ENCODE measurements at places on chromosomes 4 and X.

DNA sequence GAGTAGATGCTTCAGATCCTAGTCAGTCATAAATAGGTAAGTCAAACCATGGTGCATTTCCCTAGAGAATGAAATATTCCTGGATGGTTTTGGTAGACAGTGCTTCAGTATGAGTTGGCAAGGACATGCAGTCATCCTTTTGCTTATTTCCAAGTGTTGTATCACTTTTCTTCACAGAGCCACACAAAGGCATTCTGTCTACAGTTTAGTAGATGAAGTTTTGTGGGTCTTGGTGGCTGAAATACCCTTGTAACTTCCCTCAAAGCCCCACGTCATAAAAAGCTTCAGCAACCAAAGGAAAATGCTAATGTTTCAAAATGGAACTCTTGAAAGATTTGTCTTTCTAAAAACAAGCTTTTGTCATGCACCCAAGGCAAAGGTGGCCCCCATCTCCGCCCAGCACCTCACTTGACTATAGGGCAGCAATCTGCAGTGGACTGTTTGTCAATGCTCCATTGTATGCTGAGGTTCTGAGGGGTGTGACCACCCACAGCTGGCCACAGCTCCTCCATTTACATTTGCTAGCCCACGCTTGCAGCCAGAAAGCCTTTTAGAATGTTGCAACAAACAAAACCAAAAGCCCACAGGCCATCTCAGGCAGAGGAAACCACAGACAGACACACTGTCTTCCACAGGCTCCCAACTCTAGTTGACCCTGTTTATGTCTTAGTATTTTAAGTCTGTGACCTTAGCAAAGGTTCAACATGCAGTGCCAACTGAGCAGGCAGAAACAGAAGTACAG is 87.1 kb upstream of the FAM9C start:
- DNase-seq = no peak

DNA sequence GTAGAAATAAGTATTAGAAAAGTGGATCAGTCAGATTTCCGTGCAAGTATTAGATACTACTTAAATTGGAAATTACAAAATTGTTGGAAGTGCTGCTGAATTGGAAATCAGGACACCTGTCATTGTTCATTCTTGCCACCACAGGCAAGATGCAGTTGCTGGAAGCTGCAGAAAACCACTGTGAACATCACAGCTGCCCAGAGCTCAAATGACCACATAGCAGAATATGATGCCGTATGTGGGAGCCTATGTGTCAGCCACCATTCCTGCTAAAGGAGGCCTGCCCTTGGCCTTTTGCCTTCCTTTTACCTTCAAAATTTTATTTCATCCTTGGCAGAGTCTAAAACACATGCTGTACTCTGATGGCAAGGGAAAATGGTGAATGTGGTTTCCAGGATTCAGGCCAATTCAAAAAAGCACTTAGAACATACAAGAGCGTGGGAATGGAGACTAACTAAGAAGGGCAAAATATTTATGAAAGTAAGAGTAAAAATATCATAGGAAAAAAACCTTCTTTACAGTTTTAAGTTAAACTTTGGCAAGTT is 1005.5 kb upstream of the GRID2 start:
- no peak for DNase-seq

DNA sequence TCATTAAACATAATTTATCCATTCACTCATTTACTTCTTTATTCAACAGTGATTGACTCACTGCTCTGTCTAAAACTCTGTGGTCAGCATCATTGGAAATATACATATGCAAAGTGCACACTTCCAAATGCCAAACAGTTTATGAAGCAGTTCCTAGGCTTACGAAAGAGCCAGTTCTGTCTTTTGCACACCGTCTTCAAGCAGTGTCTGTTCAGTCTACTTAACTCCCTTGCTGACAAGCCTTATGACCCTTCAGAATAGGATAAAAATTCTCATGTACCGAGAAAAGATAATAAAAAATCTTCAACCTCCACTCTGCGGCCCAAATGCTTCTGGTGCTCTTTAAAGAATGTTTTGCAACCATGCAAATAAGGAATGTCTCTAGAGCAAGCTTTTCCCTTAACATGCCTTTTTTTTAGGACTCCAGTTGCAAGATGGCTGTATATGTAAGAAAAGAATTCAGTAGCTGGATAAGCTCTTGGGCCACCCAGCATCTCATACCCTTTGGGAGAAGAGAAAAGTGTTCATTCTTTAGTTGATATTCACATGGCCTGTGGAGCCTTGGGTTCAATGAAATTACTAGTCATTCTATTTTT is 1037.0 kb upstream of the SLIT2 start:
- no peak for DNase-seq

GRCh38 chr4:102569200-102569599 is 68.0 kb downstream of the NFKB1 start:
- no peak for DNase-seq

GRCh38 chr4:126976850-126977632 is 655.7 kb upstream of the INTU start:
- no peak for DNase-seq

- DNase-seq = no peak
These were observed 2254.4 kb downstream of the ARAP2 start for GRCh38 chr4:33989820-33990443.

DNA sequence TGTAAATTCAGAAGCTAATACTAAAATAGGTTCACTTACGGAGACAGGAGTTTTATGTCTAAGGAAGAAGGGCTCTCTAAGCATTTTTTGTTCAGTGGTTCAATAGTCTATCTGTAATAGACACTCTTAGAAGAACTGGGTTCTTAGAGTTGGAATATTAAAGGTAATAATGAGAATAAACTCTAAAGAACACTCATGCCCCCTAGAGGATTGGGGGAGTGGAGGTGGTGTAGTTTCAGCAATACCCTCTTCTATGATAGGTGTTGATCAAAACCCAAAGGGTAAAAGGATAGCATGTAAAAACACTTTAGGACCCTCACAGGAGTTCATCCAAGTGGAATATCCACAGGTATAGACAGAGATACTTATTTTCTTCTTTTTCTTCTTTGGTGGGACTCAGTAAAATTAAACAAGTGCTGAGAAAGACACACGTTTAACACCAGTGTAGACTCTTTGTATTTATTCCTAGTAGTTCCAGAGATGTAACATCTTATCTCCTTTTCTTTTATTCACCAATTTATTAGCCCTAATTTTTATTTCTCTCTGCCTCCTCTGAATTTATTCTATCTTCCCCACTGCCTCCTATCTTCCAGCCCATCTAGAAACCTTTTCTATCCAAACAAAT is 25.7 kb upstream of the MND1 start:
- no peak for DNase-seq

DNA sequence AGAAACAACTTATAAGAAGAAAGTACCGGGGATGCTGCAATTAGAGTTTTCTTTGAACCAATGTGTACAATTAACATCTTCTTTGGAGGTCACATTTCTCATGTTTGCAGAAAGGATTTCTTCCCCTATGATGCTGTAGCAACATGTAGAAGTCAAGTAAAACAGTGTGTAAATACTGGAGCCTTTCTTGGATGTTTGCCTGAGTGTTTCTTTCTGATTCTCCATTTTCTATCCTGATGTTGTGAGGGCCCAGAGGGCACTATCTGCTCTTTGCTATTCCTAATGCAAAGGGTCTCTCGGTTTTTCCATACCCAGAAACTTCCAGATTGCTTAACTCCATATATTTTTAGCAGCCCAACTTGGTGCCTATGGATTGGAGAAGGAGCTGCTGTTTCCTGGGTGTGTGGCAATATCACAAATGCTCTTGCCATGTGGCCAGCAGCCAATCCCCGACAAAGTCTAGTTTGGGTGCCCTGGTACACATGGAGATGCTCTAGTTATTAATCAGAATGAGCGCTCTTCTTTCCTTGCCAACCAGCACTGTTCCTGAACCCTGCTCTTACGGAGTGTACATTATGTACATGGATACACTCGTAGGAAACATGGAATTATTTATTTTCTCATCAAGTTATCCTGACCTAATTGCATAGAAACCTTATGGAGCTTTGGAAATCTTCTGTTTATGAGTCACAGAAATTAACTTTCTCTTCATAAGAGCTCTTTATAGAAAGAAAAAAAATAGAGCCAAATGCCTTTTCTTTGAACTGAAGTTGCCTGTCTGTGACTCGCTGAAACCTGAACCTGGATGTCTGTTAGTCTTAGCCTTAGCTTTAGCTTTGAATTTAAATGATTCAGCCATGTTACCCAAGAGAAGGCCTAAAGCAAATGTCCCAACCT is 67.0 kb upstream of the GPC4 start:
- DNase-seq = no peak

- no peak for DNase-seq
These were observed 671 bp downstream of the HPF1 start for GRCh38 chr4:169756971-169757574.

- no peak for DNase-seq
These were observed 3.7 kb upstream of the HDAC8 start for GRCh38 chrX:72576141-72576894.

DNA sequence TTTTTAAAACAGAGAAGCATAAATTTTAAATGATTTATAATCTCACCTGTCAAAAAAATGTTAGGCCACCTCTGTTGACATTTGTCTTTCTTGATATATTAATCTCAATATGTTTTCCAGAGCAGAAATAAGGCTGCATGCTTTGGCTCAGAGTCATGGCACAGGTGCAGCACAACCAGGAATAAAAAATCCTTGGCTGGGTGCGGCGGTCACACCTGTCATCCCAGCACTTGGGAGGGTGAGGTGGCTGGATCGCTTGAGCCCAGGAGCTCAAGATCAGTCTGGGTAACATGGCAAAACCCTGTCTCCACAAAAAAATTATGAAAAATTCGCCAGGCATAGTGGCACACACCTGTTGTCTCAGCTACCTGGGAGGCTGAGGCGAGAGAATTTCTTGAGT is 18.1 kb downstream of the CPLX1 start:
- DNase-seq = no peak

DNA sequence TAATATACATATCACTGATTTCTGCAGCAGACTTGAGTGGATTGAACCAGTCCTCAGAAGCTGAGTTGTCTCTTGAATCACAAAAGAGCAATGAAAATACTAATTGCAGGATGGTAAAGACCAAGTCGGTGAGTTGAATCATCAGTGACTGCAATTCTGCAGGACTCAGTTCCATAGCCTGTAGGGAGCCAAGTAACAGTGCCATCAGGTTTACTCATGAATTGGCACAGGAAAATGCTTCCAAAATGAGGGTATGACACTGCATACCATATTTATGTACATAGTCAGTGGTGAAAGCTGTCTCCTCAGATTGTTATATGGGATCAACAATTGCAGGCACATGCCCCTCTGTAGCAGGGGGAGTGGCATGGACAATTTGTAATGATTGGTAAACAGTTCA is 192.8 kb downstream of the CCNG2 start:
- DNase-seq = no peak

Measured in stimulated activated CD4-positive, alpha-beta T cell treated with anti-CD3 and anti-CD28 coated beads, Interleukin-15, amount 100 ng/mL, for 1 hour (primary cell).